ENCODE measurements at places on chromosomes 3 and 15. TPM values are rescaled to one million over a fixed set of nuclear protein-coding genes. Genes with fewer than 3 reads are reported as not detected.
A peak's percentile ranks its signal among the peaks of the same experiment; 100 is the strongest.

Gene CYP1A2
- not detected for total RNA-seq

Gene CCDC39
- total RNA-seq: not detected

Gene AGBL1
- total RNA-seq: 0.12 TPM

Gene TEX9
- 4.2 TPM for total RNA-seq

Gene CAMK2N2
- total RNA-seq: not detected

Gene RPUSD3
- total RNA-seq: 43.1 TPM

DNA sequence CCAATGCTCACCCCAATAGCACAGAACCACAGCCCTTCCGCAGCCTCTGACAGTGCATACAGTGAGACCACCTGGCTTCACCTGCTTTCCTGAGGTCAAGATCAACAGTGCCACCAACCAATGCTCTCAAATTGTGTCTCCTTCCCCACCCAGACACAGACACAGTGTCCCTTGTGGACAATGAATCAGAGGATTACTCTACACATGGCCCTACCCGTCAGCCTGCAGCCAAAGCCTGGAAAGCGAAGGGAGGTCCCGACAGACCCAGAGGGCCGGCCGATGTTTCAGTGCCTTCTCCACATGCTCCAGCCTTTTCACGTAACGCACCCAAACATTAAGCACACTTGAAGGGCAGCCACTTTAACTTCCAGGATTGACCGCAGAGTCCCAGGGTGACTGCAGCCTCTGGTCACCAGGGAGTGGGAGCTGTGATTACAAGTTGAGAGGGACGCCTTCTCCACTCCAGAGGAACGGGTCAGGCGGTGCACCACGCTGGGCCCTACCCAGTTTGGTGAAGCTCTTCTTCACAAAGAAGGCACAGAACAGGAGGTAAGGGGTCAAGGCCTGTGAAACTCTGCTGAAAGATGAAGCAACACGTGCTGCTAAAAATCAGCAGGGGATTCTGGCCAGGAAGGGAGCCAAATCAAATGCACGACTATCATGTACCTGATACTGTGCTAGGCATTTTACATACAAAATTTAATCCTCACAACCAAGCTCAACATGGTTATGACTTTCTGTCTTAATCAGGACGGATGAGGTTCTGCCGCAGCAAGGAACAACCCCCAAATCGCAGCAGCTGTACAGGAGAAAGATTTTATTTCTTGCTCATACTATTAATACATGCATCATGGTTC is 17.2 kb downstream of the KLHL25 start:
- no peak for ATAC-seq

- ATAC-seq: peak; percentile 80
Measured at GRCh38 chr15:55221090-55222011, 24.6 kb upstream of the RSL24D1 start.

GRCh38 chr15:90986790-90987507 is 7.4 kb downstream of the PRC1 start:
- no peak for ATAC-seq

DNA sequence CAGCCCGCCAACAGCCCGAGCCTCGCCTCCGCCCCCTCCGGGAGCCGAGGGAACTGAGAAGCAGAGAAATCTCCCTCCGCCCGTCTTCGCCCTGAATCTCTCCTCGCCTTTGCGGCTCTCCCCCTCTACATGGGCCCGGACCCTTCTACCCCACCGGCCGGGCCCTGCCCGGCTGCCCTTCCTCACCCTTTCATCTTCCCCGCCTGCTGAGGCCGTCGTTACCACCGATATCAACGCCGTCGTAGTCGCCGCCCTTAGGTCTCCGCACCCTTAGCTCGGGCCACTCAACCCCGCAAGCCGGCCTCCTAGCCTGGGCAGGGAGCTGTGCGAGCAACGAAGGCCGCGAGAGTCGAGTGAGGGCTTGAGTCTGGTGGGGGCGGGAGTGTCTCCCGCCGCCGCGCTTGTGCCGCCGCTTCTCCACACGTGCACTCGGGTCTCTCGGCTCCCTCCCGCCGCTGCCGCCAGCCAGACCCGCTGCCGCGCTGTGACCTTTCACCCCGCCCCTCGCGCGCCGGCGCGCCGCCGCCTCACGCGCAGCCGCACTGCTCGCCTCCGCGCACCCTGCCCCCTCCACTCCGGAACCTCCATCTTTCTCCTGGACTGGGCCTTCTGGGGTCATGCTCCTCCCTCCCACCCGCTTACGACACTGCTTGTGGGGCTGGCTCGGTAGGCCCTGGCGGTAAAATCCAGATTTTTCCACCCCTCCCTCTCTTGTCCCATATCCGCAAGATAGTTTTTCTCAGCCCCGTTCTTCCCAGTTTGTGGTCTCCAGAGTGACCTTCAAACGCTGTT is at the start of gene NAA50:
TSS of gene NAA50 (minus strand) at position 494 of the 792 bp plus-strand sequence. CDS start at position 194, 300 bp downstream.
- peak; percentile 95 for ATAC-seq

GRCh38 chr3:94167796-94168195 is 104.9 kb downstream of the NSUN3 start:
- ATAC-seq: no peak

- ATAC-seq: peak; percentile 84
Measured at GRCh38 chr3:57951066-57951882, 56.9 kb upstream of the FLNB start.

GRCh38 chr15:50009634-50010033 is 109.4 kb downstream of the ATP8B4 start:
- no peak for ATAC-seq

DNA sequence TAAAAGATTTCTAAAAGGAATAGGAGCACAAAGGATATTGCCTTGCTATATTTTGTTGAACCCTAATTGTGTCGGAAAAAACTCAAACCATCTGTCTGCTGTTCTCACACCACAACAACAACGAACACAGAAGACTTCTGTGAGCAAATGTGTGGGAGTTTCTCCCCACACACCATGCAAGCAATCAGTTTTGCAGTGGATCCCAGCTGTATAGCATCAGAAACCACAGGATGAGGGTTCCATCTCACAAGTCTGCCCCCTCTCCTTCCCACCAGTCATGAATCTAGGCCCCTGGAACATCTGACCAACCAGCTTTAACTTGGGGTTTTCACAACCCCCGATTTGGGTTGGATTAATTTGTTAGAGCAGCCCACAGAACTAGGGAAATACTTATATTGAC is 91.3 kb upstream of the SLC4A7 start:
- ATAC-seq: no peak

- ATAC-seq: no peak
Measured at GRCh38 chr3:40627095-40627494, 102.3 kb downstream of the ZNF621 start.

DNA sequence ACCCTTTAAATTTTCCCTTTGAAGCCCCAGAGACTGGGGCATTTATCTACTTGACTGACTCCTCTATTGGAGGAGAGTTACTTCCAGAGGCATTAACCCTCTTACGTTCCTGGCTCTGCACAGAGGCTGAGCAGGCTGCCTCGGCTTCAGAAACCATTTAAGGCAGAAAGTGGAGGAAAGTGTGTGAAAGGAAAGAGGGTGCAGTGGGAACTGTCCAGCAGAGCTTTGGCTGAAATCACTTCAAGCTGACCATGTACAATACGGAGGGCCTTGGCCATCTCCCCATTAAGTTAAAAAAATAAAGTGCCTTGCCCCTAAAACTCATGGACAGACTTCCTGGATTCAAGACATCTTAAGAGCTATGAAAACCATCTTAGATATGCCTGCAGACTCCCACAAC is 238.7 kb downstream of the SV2B start:
- ATAC-seq: no peak

GRCh38 chr15:51202783-51203182 is 108.1 kb upstream of the TNFAIP8L3 start:
- no peak for ATAC-seq

DNA sequence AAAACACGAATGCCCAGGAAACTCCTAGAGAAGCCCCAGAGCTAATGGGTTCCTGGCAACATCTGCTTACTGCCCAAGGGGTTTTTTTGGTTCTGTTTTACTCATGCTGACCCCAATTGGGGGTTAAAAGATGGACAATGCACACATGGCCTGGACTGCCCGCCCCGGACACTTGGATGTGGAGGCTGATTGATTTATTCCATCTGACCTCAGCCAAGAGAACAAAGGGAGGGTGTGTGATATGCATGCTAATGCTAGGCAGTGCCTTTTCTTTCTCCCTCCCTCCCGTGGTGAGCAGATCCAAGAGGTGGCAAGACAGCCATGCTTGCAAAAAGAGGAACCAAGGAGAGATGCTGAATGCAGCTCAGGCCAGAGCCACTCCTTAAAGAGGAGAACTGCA is 3.3 kb upstream of the LRTM1 start:
- no peak for ATAC-seq

- ATAC-seq: no peak
Measured at GRCh38 chr3:23221136-23221535, 18.0 kb downstream of the UBE2E2 start.

GRCh38 chr3:156493887-156494286 is 61.0 kb downstream of the SSR3 start:
- ATAC-seq: no peak

DNA sequence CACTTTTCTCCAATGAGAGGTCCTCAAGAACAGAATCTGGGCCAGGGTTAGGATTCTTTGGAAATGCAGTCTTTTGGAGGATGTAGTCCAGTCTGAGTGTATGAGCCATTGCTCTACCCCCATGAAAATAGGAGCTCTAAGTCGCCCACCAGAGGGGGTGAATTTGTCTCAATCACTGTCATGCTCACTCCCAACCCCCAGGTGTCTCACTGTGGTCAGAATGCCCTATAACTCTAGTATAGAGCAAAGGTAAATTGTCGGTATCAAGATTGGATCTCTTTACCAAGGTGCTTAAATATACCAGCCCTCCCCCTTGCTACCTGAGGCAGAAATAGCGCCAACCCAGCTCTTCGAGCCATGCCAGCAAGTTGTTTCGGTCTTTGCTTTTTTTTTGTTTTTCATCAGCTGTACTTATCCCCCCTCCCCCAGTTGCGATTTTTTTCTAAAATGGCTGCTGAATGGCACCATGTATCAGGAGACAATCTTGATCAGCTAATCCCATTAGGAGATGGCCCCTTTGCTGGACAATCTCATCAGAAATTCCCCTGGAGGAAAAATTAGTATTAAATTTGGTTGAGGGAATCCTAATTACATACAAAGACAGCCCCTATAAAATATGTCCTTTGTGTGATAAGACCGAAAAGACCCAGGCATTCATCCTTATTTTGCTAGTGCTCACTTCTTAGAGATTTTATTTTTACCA is 130.7 kb downstream of the EBLN2 start:
- no peak for ATAC-seq

Data from gastroesophageal sphincter (tissue), 4 donors.